ENCODE measurements at places on chromosomes 11 and 22.

DNA sequence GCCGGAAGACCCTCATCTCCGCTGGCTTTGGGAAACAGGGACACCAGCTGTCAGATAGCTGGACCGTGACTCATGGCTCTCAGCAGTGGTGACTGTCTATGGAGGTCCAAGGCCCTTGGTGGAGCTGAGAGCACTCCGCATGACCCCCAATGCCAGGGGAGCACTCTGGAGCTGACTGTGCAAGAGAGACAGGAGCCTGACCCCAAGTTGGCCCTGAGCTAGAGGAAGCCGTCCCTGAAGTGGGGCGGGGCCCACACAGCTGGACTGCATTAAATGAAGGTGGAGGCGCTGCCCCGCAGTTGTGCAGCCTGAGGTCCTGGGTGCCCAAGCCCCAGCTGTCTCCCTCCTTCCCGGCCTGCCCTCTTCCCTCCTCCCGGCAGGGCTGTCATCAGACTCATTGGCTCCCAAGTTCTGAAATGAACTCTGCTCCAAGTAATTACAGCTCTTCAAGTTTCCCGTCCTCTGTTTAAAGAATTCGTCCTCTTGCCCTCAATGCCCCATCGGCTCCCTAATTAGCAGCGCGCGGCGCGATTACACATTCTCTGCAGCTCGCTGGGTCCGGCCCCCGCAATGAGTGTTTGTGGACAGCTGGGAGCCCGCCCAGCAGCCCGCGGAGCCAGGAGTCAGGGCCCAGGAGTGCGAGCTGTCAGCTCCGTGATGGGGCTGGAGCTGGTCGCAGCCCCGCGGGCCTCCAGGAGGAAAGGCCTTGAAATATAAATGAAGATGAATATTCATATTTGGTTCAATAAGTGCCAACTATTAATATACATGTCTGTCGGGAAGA, 93.2 kb upstream of the LMO1 start:
- no peak for DNase-seq

- DNase-seq = no peak
Observed at GRCh38 chr11:126781942-126782341, 218.6 kb downstream of the KIRREL3 start.

GRCh38 chr11:78798663-78799062, 224.0 kb upstream of the NARS2 start:
- peak; percentile 15 for DNase-seq

GRCh38 chr11:12914400-12914912, 94.7 kb upstream of the RASSF10 start:
- peak; percentile 29 for DNase-seq

DNA sequence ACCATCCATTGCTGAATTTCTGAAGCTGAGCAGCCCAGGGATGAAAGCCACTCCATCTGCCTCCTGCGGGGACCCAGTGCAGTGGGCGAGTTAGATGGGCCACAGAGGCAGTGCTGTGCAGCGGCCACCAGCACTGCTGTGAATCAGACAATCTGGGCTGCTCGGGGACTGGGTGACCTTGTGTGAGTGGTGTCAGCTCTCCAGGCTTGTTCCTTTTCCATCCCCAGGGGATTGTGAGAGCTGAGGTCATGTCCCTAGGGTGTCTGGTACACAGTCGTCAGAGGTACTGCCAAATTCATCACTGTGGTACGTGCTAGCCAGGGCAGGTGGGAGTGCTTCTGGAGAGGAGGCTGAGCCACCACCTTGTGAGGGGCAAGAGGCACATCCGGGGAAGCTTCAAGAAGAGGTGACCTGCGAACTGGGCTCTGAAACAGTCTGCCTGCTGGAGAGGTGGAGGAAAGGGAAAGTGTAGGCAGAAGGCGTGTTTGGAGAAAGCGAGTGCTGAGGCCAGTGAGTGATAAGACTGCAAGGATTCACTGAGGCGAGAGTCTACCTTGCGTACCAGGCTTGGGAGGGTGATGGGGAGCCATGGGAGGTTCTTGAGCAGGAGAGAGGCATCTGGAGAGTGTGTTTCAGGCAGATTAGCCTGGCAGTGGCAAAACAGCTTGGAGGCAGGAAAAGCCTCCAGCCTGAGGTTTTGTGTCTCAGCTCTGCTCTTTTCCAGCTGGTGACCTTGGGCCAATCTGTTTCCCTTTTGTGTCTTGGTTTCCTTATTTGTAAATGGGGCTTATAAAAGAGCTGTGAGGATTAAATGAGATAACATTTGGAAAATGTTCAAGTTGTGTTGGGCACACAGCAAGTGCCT, 22.7 kb downstream of the CACNA1I start:
- DNase-seq = no peak

GRCh38 chr22:35960854-35961253, 67.8 kb downstream of the RBFOX2 start:
- no peak for DNase-seq

DNA sequence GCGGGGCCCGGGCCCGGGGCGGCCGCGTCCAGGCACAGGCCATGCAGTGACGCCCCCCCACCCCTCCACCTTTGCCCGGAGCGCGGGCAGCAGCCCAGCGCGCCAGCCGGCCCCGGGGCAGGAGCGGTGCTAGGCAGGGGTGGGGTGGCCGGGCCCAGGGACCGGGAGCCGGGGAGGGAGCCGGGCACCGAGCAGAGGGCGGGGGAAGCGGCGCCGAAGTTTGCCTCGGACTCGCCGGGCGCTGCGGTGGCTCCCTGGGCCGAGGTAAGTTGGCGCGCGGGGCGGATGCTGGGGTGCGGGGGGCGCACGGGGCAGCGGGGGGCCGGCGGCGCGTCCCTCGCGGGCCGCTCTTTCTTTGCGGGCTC, 332 bp downstream of the TEAD1 start:
- DNase-seq = peak; percentile 76

DNA sequence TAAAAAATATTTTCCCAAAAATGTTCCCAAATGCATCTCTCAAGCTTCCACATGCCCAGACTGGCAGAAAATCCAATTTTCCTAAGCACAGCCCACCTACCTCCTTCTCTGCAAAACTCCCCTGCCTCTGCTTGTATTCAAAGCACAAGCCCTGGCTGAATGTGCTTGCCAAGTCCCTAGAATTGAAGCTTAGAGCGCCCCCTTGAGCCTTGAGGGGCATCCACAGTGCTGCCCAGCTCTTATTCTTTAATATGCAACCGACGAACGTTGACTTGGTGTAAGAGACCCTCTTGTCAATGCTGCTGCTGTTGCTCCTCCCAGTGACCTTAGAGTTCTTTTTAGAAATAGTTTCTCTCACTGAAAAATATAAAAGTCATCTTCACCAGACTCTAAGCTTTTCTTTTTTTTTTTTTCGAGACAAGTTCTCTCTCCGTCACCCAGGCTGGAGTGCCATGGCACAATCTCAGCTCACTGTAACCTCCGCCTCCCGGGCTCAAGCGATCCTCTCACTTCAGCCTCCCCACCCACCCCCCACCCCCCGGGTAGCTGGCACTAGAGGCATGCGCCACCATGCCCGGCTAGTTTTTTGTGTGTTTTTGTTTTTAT, 63.5 kb upstream of the CAPRIN1 start:
- DNase-seq = peak; percentile 82

GRCh38 chr11:110128161-110128560, 35.0 kb downstream of the ZC3H12C start:
- no peak for DNase-seq

GRCh38 chr11:117696540-117696939, 100.5 kb downstream of the DSCAML1 start:
- no peak for DNase-seq

DNA sequence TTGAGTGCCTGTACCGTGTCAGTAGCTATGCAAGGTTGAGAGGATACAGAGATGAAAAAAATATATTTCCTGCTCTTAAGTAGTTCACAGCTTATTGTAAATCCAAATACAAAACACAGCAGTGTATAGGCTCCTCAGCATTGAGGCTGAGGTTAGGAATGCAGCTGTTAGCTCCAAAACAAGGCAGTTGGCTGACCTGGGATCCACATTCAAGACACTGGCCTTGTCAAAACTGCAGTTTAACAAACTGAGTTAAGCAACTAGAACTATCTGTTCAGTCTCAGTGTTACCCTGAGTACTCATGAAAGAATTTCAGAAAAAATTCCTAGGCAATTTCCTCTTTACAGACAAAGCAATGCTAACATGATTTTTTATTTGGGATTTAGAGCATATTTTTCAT, 42.8 kb downstream of the REXO2 start:
- DNase-seq = no peak

- DNase-seq = peak; percentile 95
Observed at GRCh38 chr11:64334764-64335735, 5.0 kb upstream of the CCDC88B start.

GRCh38 chr11:12120031-12121008, 9.9 kb downstream of the MICAL2 start:
- DNase-seq = no peak

- peak; percentile 35 for DNase-seq
Observed at GRCh38 chr11:115421992-115422689, 82.1 kb downstream of the CADM1 start.

- no peak for DNase-seq
Observed at GRCh38 chr22:31262312-31263133, 29.8 kb downstream of the PIK3IP1 start.

DNA sequence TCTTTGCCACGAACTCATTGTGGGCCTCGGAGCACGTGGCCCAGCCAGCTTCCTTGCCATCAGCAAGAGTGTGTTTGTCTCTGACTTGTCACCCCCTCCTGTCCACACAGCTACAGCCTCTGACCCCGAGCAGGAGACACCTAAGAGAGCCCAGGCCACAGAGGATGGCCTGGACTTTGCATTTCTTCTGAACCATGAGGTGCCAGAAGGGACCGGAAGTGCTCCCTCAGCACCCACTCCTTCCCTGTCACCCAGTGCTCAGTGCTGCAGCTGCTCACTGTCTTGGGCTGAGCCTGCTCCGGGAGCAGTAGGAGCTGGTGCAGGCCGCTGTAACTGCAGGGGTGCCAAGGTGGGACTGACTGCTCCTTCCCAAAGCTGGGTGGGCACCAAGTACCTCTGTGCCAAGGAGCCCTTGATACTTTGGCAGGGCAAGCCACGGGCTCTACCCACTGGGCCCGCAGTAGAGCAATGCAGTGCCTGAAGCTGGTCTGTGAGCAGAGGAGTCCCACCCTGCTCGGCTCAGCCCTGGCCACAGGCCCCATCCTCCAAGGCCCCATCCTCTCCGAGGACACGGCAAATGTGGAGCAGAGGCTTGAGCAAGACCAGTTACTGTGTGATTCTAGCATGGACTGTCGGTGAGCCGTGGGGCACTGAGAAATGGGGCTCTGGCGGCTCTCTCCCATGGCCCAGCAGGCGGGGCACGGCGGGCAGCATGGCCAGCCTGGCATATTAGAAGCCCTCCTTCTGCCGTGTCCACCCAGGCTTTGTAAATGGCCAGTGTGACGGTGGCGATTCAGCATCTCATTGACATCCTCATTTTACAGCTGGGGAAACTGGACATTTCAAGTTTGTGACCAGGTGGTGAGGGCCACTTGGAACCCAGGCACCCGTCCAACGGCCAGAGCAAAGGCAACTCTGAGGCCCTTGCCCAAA, 6.3 kb downstream of the GRK2 start:
- no peak for DNase-seq

DNA sequence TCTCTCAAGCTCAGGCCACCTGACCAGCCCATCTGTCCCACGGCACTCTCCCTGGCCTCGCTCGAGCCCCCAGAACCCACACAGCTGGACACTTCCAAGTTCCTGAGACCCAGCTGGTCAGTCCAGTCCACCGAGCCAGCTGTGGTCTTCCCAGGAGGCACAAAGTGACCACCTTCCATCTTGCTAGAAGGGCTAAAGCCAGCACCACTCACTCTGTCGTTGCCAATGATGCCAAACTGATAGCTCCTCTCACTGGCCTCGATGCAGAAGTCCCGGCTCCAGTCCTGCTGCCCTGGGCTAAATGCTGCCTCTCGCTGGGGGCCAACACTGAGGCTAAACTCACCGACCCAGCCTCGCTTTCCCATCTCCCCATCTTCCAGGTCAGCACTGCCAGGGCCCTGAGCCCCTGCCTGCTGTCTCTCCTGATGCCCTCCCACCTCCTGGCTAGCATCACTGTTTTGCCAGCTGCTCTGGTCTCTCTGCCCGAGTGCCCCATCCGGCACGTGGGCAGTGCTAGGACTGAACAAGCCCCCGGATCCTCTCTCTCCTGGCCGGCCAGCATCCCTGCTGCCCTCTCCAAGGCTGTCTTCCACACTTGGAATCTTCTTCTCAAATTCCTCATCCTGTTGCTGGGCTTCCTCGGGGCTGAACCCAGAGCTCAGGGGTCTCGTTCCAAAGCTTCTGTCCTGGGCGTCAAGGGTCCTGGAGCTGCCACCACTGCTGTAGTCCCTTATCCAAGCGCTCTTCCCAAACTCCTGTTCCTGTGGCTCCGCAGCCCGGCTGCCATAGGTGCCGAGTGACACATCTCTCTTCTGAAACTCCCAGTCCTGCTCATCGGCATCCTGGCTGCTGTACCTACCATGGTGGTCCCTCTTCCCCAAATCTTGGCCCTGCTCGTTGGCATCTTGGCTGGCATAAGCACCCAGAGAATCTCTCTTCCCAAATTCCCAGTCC, 15.4 kb downstream of the TNKS1BP1 start:
- DNase-seq = no peak

DNA sequence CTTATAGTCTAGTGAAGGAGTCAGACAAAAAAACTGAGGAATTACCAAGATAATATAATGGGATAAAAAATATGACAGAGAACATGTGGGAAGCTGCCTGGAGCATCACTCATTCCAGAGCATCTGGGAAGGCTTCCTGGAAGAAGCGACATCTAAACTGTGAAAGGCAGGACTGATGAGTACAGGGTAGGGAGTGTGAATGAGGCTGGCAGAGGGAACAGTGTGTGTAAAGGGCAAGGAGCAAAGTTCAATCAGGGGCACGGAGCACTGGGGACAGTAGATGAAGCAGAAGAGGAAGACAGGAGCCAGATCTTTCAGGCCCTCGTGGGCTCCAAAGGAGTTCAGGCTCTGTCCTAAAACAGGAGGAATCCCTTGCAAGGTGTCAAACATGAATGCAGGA, 55.8 kb upstream of the PRDM11 start:
- no peak for DNase-seq

GRCh38 chr11:99246199-99246598, 225.4 kb downstream of the CNTN5 start:
- no peak for DNase-seq

- no peak for DNase-seq
Observed at GRCh38 chr11:12272821-12273617, 104.4 kb upstream of the PARVA start.

DNA sequence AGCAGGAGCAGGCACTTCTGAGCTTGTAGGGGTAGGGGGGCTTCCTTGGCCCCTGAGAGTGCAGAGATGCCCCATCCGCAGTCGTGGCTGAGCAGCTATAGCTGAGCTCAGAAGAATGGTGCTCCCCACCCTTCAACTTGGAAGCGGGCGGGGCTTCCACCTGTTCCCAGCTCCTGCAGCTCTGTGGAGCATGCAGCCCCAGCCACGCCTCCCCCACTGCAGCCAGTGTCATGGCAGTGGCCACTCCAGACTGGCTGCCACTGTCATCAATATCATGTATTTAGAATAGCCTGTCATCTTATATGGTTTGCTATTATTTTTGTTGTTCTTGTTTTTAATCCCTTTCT, 213.1 kb downstream of the LRRC4C start:
- no peak for DNase-seq

DNA sequence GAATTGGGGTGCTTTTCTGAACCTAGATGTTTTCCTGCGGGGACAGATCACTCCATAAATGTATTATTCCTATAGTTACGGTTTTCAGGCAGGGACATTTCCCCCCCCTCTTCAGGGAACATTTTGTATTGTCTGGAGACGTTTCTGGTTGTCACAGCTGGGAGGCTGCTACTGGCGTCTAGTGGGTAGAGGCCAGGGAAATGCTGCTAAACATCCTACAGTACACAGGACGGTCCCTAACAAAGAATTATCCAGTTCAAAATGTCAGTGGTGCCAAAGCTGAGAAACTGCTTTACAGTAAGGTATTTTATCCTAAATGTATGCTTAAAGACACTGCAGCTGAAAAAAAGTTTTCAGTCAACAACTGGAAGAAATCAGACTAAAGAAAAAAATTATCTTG, 19.4 kb downstream of the PIWIL4 start:
- no peak for DNase-seq
